Right forelimb (tissue), 1 donor: ENCODE measurements at places on chromosomes 13 and 19.

DNA sequence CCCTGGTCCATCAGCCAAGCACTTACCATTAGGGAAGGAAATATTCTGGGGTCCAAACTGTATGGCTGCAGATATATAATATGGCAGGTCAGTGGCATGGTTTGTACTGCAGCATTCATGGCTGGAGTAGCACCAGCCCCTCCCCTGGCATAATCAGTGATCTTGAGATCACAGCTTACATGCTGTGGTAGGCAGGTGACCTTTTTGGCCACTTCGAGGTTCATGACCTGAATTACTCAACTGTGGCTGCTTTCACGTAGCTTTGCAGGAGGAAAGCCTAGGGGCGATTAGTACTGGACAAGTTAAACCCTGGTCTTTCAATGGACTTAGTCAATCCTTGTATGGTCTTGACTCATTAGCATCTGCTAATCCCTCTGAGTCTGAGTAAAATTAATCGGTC is 169.8 kb downstream of the SPRY2 start:
- DNase-seq, result no peak

- no peak for DNase-seq
These were observed 8.8 kb downstream of the CYP4F8 start for GRCh38 chr19:15623711-15624318.

GRCh38 chr13:113796211-113796963 is 37.4 kb downstream of the TMEM255B start:
- peak; percentile 10 for DNase-seq

GRCh38 chr13:101931186-101931585 is 470.7 kb downstream of the FGF14 start:
- no peak for DNase-seq

DNA sequence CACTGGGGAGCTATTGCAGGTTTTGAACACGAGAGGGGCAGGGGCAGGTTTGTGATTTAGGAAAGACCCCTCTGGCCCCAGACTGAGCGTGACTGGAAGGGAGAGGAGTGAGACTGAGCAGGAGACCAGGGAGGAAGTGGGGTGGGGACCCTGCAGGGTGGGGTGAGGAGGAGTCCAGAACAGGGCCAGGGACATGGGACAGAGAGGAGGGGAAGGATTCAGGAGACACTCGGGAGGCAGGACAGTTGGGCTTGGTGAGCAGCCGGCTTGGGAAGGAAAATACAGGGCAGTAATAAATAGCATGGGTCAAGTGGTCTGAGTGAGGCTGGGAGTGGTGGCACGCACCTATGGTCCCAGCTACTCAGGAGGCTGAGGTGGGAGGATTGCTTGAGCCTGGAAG is 9.4 kb downstream of the FOSB start:
- DNase-seq, result peak; percentile 52
